Activated CD4-positive, alpha-beta T cell treated with anti-CD3 and anti-CD28 coated beads, Interleukin-2, amount 50 U/mL, for 1 hour (primary cell): ENCODE measurements at places on chromosomes 2 and 18.

- no peak for DNase-seq
Measured at GRCh38 chr2:218785103-218785502, 3.2 kb downstream of the CYP27A1 start.

DNA sequence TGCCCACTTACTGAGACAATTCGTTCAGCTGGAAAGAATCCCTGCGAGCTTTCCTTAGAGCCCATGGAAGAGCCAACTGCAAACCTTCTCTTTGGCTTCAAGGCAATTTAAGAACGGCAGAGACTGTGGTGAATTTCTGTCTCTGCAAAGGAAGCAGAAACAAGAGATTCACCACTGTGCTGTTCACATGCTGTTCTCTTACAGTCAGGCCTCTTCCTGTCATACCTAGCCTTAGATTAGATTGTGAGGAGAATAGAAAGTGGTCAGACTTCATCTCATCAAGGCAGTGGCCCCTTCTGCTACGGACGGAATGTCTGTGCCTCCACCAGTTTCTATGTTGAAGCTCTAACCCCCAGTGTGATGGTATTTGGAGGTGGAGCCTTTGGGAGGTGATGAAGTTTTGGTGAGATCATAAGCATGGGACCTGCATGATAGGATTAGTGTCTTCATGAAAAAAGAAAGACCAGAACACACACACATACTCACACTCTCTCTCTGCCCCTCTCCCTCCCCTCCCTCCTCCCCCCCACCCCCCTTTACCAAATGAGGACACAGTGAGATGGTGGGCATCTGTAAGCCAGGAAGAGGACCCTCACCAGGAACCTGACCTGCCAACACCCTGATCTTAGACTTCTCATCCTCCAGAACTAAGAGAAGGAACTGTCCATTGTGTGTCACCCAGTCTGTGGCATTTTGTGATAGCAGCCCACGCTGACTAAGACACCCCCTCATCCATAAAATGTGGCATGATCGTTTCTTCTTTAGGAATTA, 45.6 kb upstream of the NRP2 start:
- DNase-seq: no peak

DNA sequence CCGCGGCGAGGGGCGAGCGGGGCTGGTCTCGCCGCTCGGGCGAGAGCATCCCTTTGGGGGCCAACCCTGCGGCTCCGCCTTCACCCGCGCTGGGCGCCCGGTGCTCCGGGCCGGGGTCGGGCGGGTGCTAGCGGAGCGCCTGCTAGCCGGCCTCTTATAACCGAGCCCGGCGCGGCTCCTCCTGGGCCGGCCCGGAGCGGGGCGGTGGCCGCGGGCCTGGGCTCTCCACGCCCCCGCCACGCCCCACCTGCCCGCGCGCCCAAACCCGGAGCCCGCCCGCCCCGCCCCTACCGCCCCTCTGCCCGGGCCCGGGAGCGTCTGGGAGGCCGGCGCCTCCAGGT, at the start of gene FOXI3:
TSS of gene FOXI3 (minus strand) at position 129 of the 341 bp plus-strand sequence. CDS start 158 bp downstream, outside the sequence.
- DNase-seq: no peak

DNA sequence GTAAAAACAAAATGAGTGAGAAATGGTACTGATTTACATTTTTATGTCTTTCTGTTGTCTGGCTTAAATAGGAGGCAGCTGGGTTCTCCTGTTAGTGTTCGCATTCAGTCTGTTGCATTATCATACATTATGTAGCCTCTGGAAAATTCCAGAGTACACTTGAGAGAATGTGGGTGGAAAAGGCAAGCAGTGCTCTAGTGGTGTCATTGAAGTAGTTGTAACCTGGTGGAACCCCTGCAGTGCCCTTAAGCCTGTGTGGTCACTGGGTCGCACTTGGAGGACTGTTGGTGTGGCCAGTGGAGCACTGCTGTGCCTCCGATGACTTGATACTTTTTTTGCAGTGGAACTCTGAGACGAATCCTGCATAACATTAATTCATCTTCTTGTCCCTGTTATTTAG, 52.4 kb downstream of the USP14 start:
- DNase-seq: no peak

DNA sequence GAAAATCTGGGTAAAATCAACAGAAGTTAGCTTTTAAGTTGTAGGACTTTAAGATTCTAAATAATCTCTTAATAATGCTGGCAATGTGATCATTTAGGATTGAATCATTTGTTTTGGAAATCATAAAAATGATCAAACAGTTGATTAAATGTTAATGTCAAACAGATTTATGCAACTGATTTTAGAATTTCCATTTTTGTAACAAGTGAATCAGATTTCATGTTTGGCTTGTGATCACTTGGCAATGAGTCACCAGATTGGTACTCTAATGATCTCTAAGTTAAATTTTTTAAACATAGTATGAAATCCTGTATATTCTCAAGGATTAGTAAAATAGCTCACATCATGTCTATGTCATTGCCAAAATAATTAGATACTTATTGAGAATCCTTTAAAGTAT, 50.1 kb upstream of the UNC80 start:
- DNase-seq: no peak

DNA sequence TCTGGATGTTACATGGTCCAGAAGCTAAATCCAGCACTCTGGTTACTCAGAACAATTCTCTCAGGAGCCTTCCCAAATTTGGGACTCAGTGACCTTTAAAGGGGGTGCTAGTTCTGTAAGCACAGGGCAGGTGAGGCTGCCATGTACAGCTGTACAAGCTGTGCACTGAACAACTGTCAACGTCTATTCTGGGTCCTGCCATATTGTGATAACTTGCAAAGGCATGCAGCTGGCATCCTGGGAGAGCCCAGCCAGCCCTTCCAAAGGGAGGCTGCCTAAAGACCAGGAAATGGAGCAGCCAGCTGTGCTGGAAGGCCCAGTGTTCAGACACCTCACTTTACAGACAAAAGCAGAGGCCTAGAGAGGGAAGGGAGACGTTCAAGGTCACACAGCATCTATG, 204.8 kb downstream of the KLHL29 start:
- no peak for DNase-seq

- DNase-seq: no peak
Measured at GRCh38 chr2:60386436-60386835, 167.0 kb downstream of the BCL11A start.

- no peak for DNase-seq
Measured at GRCh38 chr2:140349695-140350094, 1569.5 kb upstream of the NXPH2 start.

GRCh38 chr2:85611705-85612587, at the start of gene C2orf68:
TSS of gene C2orf68 (minus strand) at chr2:85612066. CDS start at chr2:85611984, 82 bp downstream.
- peak; percentile 78 for DNase-seq

DNA sequence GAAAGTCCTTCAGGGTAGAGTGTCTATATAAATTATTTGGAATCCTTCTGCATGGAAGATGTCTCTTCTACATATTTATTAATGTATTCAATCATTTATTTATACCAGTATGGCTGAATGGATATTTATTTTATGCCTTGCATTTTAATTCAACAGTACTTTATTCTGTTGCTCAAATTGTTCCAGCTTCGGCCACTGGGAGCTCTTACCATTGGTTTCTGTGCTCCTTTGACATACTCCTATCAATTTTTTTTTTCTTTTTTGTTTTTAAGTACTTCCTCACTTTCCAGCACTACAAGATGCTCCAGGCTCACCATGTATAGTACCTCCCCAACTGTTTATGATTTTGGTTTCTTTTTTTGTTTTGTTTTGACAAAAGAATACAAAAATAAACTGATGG, 39.4 kb upstream of the WIPF1 start:
- DNase-seq: no peak

DNA sequence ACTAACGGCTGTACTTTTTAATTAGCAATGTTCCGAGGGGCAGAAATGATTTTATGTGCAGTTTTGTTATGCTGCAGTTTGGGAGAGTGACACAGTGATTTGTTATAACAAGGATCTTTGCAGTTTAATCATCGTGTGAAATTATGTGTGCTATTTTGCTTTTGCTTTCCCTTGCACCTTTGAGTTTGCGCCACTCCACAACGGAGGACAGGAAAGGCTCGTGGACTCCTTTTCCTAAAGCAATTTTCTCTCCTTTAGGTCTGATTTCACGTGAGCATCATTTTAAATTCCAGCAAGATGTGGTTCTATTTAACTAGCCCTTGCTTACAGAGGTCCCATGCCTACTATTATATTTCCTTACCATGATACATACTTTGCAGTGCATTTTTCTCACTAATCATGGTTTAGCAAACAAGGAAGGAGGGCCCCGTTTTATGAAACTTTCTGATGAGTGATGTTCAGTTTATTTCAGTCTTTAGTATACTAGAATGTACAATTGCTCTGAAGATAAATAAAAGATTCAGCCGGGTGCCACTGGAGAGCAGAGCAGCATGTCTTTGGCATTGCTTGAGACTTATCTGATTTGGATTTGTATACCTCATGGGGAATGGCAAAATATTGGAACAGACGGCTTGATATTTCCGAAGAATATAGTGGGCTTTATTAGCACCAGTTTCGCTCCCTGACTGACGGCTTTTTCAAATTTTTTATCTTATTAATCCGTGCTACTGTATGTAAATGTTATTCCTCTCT, 528.2 kb upstream of the FANCL start:
- DNase-seq: no peak

DNA sequence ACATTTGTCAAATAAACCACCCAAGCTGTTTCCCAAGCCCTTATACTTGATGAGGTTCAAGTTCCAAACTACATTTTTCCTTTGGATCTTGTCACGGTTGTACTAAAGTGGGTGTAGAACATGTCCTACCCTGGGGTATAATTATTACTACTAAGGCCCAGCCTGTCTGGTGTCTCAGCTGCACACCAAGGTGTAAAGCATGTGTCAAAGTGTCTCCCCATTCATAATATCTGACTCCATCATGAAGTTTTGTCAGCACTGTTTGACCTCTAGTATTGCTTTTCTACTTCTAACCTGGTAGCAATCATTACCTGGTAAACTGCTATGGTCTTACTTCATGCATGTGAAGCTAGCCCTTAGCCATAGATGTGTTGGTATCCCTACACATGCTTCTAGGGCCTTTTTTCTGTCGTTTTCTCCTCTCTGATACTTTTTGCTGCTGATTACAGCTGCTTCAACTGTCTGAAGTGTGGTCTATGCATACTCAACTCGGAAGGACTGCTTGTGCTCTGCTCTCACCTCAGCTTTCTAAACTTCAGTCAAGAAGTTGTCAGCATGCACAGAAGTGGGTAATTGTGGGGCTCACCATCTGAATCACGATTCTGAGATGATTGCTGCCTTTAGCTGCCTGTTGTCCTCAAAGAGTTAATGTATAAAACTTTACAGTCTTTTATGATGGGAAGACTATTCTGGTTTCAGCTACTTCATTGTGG, 445.7 kb upstream of the TRIB2 start:
- no peak for DNase-seq

GRCh38 chr18:25467226-25467987, 115.4 kb upstream of the ZNF521 start:
- no peak for DNase-seq

GRCh38 chr2:126038861-126039260, 617.1 kb upstream of the GYPC start:
- DNase-seq: no peak

GRCh38 chr2:160269365-160269764, 69.3 kb upstream of the ITGB6 start:
- DNase-seq: no peak

GRCh38 chr2:199471443-199472057, 13.8 kb upstream of the SATB2 start:
- DNase-seq: no peak

DNA sequence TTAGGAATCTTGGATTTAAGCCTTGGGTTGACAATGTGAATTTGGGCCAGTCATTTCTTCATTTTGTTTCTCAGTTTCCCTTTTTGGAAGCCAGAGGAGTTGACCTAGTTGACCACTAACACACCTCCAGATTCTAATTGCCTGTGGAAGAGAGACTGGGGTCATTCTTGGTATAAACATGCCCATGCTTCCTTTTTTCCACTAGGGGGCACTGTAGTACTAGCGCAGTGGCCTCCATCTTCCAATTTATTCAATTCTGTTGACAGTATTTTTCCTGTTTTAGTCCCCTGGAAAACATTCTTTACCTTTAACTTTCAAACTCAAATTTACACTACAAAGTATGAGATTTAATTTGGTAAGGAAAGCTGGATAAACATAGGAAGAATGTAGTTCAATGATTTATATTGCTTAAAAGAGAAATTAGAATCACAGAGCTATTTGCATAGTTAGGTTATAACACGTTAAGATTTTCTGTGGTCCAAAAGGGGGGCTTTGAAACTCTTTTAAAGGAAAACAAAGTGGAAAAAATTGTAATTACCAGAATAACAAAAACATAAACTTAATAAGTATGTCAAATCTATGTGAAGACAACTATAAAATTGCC, 57.5 kb upstream of the AGPS start:
- DNase-seq: peak; percentile 9
